RPMI7951 (cell line): ENCODE measurements at places on chromosomes 3 and 15. TPM values are rescaled to one million over a fixed set of nuclear protein-coding genes. Genes with fewer than 3 reads are reported as not detected.

DNA sequence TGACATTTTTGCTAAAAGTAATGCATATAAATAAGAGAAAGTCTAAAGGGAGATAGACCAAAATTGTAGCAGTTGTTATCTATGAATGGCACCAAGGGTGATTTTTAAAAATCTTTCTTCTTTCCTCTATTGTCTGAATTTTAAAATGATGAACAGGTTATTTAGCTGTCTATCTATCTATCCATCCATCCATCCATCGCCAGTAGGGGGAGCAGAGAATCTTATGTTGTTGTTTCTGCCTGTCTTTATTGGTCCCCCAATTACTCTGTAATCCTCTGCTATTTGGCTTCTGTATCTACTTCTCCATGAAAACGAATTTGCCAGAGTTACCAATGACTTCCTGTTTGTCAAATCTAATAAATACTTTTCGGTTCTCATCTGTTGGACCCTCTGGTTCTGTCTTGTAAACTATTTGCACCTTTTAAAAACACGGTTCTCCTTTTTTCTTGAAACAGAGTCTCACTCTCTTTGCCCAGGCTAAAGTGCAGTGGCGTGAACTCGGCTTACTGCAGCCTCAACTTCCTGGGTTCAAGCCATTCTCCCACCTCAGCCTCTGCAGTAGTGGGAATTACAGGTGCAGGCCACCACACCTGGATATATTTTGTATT, 86.0 kb downstream of the ECT2 start:
- peak; percentile 49 for DNase-seq

- DNase-seq: peak; percentile 55
Measured at GRCh38 chr15:52503788-52504496, 24.7 kb downstream of the MYO5A start.

The CYFIP1 gene
- 89.6 and 91.8 TPM in 2 replicates for total RNA-seq

The CDHR4 gene
- not detected in 2 replicates for total RNA-seq

The IGF2BP2 gene
- total RNA-seq: 29.2 and 31.5 TPM in 2 replicates
